ENCODE measurements at places on chromosomes 1 and 21.

DNA sequence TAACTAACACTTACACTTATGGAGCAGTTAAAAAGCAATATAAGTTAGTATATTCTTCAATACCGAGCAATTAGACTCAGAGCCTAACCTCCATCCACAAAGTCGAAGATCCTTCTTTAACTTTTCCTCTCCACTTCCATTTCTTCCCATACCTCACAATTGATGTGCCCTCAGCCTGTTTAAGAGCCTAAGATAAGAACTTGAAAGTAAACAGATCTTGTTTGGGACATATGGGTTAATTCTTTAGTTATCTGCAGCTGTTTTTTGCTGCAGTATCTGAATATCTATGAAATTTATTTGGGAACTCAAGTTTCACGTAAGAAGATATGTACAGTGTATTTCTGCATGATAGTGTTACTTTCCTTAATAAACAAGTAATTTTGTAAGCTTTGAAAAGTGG, 51.5 kb downstream of the MIGA1 start:
- no peak for ATAC-seq

GRCh38 chr1:180343921-180344769, 114.1 kb downstream of the LHX4 start:
- no peak for ATAC-seq

- ATAC-seq, result no peak
Measured at GRCh38 chr1:4601941-4602340, 52.5 kb upstream of the AJAP1 start.

- ATAC-seq, result no peak
Measured at GRCh38 chr1:206705191-206705590, 20.5 kb downstream of the MAPKAPK2 start.

- no peak for ATAC-seq
Measured at GRCh38 chr1:200184196-200184595, 156.7 kb downstream of the NR5A2 start.

DNA sequence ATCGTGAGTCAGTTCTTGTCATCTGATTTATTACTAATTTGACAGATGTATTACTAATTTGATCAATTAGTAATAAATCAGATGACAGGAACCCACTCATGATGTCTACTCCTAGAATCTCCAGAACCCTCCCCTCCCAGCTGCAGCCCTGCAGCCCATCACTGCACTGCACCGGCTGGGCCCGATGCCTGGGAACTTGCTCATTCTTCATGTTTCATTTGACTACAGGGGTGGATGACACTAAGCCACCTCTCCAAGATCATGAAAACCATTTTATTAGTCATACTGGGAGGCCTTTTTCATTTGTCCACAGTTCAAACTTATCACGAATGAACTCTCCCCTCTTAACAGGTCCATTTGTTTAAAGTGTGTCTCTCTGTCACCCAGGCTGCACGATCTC, 41.0 kb downstream of the KCNH1 start:
- no peak for ATAC-seq

DNA sequence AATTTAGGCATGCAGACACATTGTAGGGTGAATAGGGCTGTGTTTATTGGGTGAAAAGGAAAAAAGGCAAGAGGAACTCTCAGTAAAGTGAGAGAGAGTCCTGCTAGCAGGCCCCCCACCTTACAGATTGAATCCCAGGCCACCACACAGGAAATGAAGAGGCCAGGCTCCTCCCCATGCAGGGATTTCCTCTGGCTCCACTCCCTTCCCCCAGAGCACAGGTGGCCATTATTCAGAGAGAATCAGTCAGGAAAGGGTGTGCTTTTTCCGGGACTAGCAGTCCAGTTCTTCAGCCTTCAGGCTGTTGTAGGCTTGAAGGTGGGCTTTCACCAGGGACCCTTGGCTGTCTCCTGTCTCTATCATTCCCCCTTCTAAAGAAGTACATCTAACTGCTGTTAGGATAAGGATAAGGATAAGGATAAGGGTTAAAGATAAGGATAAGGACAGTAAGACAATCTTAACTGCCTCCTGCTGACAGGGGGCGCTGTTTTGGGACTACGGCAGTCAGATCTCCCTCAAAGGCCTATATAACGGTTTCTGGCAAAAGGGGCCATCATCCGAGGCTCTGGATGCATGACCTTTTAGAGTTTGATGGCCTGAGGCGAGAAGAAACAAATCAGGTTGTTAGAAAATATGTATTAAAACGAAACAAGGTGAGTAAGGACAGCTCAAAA, 26.3 kb downstream of the ZNF648 start:
- ATAC-seq, result no peak

GRCh38 chr1:174954073-174954460, 45.7 kb upstream of the CACYBP start:
- ATAC-seq, result no peak

GRCh38 chr1:103129255-103129654, 20.9 kb upstream of the COL11A1 start:
- ATAC-seq, result no peak

GRCh38 chr1:26583646-26584485, 54.3 kb downstream of the RPS6KA1 start:
- no peak for ATAC-seq

- ATAC-seq, result no peak
Measured at GRCh38 chr1:79760531-79760930, 754.0 kb upstream of the ADGRL4 start.

GRCh38 chr1:43313771-43314170, 13.0 kb downstream of the TIE1 start:
- no peak for ATAC-seq

DNA sequence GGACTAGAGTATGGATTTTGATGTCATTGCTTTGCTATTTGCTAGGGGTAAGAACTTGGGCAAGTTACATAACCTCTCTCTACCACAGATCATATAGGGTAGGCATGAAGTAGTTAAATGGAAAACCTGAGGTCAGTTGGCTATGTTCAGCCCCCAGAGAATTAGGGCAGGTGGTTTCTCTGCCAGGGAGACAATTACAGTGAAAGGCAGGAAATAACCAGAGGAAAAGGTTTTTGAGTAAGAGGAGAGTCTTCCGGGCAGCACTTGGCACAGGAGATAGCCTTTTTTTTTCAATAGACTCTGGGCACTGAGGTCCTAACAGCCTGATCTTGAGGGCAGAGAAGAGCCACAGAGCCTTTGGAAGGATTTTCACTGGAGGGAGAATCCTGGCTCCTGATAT, 16.7 kb upstream of the SERBP1 start:
- no peak for ATAC-seq
